Progenitor cell of endocrine pancreas (in vitro differentiated cells): ENCODE measurements at places on chromosomes 11 and 22. TPM values are rescaled to one million over a fixed set of nuclear protein-coding genes. Genes with fewer than 3 reads are reported as not detected.

OR8G1 gene
- not detected in 2 replicates for total RNA-seq

MS4A12 gene
- not detected in 2 replicates for total RNA-seq

DEUP1 gene
- 1.7 TPM in 2 replicates for total RNA-seq

MMP27 gene
- total RNA-seq: not detected in 2 replicates

MRPL23 gene
- 38.1 and 47.2 TPM in 2 replicates for total RNA-seq

CHEK1 gene
- total RNA-seq: 52.7 and 58.3 TPM in 2 replicates

WBP2NL gene
- not detected in 2 replicates for total RNA-seq

MOV10L1 gene
- 0.22 TPM in 1 of 2 replicates, not detected in the other for total RNA-seq

OR6T1 gene
- not detected in 2 replicates for total RNA-seq

MRGPRE gene
- total RNA-seq: not detected in 2 replicates

GPR83 gene
- 0.31 and 0.62 TPM in 2 replicates for total RNA-seq

KRTAP5-10 gene
- total RNA-seq: 0.41 TPM in 1 of 2 replicates, not detected in the other

BIK gene
- total RNA-seq: 1.7 and 1.9 TPM in 2 replicates

C11orf91 gene
- 0.69 and 1.1 TPM in 2 replicates for total RNA-seq

ADM2 gene
- 2.9 and 3.2 TPM in 2 replicates for total RNA-seq

SPI1 gene
- not detected in 2 replicates for total RNA-seq

OR51I1 gene
- not detected in 2 replicates for total RNA-seq

MMP8 gene
- total RNA-seq: not detected in 2 replicates

PHOX2A gene
- not detected in 2 replicates for total RNA-seq

OR8A1 gene
- total RNA-seq: not detected in 2 replicates
